ENCODE measurements at places on chromosomes 5 and 9. TPM values are rescaled to one million over a fixed set of nuclear protein-coding genes. Genes with fewer than 3 reads are reported as not detected.

DNAI1 gene
- total RNA-seq = not detected

ZDHHC11 gene
- total RNA-seq = 13.6 TPM

FOXD1 gene
- total RNA-seq = not detected

- ATAC-seq = no peak
These were observed at the start of gene PCDHA13 for GRCh38 chr5:140881889-140882590. Gene PCDHA13, plus strand, starts transcription at chr5:140882124. Its CDS starts 145 bp downstream, at chr5:140882269.

DNA sequence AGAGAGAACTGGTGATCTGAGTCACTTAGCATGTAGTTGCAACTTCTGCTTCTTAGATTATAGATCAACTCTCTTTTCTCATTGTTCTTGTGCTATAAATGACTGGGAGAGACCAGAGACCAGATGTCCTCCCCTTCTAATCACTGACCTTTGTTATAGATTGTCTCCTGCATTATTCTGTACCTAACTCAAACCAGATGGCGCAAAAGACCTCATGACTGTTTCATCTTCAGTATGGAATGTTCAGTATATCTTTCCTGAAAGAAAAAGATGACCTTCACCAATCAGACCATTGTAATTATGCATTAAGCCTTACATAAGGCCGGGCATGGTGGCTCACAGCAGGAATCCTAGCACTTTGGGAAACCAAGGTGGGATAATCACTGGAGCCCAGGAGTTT lies 30.5 kb upstream of the ADAM19 start:
- ATAC-seq = no peak

- no peak for ATAC-seq
These were observed 192.2 kb upstream of the RPS23 start for GRCh38 chr5:82470185-82470994.

DNA sequence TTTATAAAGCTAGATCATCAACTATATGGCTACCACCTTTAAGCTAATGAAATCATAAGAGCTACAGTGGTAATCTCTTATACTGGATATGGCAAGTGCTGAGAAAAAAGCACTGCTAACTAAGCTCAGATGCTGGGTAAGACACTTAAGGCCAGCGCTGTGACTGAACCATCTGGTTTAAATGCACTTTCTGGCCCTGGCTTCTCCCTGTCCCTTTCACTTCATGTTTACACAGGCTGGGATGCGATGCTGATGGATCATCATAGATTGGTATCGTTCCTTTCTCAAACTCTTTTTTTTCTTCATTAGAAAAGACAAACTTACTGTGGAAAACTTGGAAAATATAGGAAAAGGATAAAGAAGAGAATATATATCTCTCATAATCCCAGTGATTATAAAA lies 52.3 kb downstream of the KIF24 start:
- no peak for ATAC-seq

DNA sequence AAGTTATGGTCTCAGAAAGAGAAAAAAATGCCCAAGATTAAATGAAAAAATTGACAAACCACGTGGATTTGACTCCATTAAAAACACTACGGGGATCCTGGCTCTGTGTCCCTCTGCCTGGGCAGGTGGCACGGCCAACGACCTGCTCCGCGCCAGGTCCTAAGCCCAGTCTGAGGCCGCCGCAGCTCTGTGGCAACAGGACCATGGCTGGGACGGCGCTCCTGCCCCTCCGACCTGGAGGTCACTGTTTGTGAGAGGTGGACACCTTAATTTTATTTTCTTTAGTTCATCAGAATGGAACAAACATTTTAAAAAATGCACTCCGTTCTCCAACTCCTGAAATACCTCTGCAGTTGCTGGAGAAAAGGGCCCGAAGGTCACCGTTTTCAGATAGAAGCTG lies 369.4 kb downstream of the CDH9 start:
- no peak for ATAC-seq

PLAC8L1 gene
- total RNA-seq = 0.45 TPM

ALDH1A1 gene
- total RNA-seq = not detected

LOX gene
- total RNA-seq = not detected

- ATAC-seq = no peak
These were observed 46.0 kb downstream of the RORB start for GRCh38 chr9:74543145-74543544.

NR6A1 gene
- total RNA-seq = 1.2 TPM

- no peak for ATAC-seq
These were observed 133.4 kb downstream of the TRPM3 start for GRCh38 chr9:70987986-70988385.

- ATAC-seq = no peak
These were observed 61.8 kb downstream of the SLC36A1 start for GRCh38 chr5:151509231-151509630.

DNA sequence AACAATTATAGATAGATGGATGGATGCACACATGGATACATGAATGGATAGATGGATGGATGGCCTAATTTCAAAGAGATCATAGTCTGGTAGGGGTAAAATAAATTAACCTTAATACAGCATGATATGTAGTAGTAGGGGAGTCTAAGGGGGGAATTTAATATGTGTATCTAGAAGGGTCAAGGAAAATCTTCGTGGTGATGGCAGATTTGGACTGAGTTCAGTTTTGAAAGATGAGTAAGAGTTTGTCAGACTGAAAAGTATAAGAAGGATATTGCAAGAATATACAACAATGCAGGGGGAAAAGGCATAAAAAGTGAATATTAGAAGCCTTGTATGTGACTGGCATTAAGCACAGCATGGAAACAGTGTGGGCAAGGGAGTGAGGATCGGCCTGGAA lies 98.7 kb downstream of the ZNF462 start:
- no peak for ATAC-seq

DNA sequence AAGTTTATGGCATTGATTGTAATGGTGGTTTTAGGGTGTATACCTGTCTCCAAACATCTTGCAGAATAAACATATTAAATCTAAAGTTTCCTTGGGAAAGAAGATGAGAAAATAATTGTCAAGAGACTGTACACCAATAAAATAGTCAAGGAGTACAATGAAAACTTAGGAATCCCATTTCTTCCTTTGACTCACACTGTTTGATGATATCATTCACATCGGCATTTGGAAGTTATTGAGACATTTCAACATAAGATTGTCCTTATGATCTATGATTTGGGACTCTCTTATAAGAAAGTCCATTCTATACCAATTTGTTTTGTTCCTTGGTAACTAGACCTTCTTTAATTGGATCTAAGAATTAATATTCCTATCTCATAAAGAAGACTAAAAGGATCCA lies 482.7 kb downstream of the RAB3C start:
- ATAC-seq = no peak

PPP6C gene
- 55.2 TPM for total RNA-seq

OR1Q1 gene
- 0.45 TPM for total RNA-seq

DNA sequence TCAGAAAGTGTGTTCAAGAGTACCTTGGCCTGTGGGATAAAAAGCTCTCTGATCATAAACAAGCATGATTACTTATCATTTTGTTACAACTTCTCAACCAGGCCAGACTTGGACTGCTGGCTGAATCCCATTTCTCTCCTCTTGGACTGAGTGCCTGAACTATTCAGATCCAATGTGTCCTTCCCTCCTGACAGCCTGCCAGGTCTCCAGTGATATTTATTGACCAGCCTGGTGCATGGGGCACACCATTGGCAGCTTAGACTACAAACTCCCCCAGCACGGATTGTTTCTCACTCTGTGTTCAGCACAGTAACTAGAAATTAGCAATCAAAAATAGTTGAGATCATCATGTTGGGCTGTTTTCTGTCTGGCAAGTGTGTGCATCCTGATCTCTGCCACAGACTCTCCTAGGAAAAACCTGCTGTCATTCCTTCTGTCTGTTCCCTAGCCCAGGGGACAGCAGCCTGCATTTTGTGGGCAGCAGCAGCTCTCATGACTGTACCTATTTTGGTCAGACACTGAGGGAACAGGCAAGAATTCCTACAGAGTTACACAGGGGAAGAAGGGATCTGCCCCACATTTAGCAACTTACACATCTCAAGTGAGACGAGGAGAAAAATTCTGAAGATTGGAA lies 348.1 kb downstream of the ADAMTS6 start:
- ATAC-seq = no peak

IL12B gene
- total RNA-seq = not detected

CTNND2 gene
- 0.21 TPM for total RNA-seq

DNA sequence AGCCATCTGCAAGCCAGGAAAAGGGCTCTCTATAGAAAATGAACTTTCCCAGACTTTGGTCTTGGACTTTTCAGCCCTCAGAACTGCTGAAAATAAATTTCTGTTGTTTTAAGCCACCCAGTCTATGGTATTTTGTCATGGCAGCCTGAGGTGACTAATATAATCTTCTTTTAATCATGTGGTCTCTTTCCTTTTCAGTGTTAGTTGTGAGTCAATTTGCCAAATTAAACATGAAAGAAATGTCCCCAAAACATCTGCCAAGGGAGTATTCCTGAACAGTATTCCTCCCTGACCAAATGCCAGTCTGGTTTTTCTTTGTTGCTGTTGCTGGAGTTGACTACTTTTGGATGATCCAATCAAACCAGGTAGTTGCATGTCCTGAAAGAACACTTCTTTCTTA lies 4.7 kb upstream of the YTHDC2 start:
- ATAC-seq = no peak

PRSS3 gene
- total RNA-seq = not detected

- ATAC-seq = peak; percentile 67
These were observed 2.8 kb upstream of the RACK1 start for GRCh38 chr5:181246276-181247049.

GRCh38 chr5:137706841-137707240 lies 29.0 kb downstream of the KLHL3 start:
- ATAC-seq = no peak

DNA sequence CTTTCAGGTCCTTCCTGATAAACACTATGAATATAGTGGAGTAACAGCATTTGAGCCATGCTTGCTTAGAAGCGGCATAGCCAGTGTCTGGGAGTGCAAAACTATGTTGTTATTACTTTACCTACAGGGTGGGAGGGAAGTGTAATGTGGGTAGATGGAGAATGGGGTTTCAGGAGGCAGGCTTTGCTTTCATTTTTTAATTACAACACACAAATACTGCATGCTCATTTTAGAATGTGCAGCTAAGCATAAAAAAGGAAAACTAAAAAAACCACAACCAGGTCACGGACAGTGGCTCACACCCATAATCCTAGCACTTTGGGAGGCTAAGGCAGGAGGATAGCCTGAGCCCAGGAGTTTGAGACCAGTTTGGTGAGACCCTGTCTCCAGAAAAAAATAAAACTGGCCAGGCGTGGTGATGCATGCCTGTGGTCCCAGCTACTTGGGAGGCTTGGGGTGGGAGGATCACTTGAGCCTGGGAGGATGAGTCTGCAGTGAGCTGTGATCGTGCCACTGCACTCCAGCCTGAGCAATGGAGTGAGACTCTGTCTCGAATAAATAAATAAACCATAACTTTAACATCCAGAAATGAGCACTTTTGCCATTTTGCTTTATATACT lies 20.2 kb downstream of the HAVCR1 start:
- peak; percentile 21 for ATAC-seq

PCDH1 gene
- total RNA-seq = not detected

GRCh38 chr9:13358128-13358527 lies 78.6 kb upstream of the MPDZ start:
- ATAC-seq = no peak

SHISAL2B gene
- not detected for total RNA-seq

STC2 gene
- total RNA-seq = 6.2 TPM

DNA sequence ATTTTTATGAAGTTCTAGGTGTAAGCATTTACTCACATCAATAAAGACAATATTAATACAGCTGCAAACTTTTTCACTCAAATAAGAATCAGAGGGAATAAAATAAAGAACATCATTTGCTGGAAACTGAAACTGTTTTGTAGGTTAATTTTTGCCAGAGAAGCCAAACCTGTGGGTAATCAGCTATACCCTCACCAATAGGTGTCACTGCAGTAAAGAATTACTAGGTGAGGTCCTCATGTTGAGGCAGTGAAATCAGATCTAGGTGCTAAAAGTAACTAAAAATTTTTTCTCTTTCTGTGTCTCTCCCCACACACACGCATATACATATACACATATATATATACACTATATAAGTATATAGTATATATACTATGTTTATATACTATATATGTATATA lies 1016.3 kb upstream of the SEMA6A start:
- no peak for ATAC-seq

DNA sequence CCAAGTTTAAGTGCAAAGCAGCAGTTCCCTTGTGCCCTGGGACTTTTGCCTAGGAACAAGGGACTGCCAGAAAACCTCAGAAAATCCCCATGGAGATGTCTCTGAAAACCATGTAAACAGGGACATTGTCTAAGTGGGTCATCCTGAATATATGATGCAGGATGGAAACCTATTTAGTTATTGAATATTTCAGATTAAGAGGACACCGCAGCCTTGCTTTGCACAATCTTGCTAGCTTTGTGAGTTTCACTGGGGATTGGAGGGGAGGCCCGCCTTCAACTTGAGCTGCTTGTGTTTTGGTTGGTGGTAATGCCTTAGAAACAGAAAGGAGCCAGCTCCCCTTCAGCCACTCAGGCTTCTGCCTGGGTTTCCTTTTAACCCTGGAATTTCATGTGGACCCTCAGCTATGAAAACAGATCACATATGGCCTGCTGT lies 112.8 kb downstream of the C9orf152 start:
- no peak for ATAC-seq

GRCh38 chr9:38720083-38720745 lies at the start of gene FAM240B:
Gene FAM240B, minus strand, starts transcription at chr9:38720133. Its CDS starts 16,134 bp downstream, at chr9:38703999.
- no peak for ATAC-seq

DNA sequence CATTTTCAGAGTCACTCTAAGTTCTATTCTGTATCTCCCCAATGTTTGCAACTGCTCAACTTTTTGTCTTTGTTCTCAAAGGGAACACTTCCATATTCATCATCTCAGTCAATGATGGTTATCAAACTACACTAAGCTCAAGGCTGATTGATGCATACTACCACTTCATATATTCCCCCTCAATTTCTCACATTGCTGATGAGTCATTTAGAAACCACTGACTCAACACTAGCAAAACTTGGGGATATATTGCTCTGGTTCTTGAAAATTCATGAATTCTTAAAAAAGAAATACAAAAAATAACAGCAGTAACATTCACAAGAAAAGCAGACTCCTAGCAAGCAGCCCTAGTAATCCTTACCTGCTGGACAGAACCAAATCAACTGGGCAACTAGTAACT lies 52.2 kb downstream of the ABHD17B start:
- ATAC-seq = peak; percentile 95

DNA sequence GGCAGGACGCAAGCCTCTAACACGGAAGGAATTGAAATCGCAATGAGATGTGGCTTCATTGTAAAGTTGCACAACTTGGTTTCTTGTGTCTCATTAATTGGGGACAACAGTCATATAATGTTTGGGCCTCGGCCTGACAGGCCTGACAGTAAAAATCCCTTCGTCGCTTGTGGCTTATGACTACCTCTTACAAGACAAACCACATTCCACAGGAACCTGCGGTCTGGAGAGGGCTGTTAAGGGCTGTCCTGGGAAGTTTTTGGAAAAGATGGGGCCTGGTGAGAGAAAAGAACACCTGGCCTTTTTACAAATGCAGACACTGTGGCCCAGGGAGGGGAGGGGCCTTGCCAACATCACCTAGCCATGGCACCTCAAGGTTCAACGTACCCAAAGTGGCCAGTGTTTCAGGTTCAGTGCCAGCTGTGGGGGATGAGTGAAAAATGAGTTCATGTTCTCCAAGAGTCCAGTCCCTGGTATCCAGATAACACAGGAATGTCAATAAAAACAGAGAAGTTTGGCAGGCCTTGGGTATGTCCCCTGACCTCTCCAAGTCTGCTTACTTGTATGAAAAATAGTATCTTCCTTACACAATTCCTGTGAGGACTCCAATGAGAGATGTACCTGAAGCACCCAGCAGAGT lies 22.2 kb downstream of the SHB start:
- peak; percentile 42 for ATAC-seq
